ENCODE measurements at places on chromosomes 16 and 17.
A peak's percentile ranks its signal among the peaks of the same experiment; 100 is the strongest.

GRCh38 chr16:29141586-29142324 is 156.9 kb downstream of the LAT start:
- no peak for DNase-seq

GRCh38 chr17:39197380-39198185 is at the start of gene CACNB1:
CACNB1 (minus strand) TSS chr17:39197669; CDS start chr17:39197495, 174 bp downstream.
- peak; percentile 17 for DNase-seq

DNA sequence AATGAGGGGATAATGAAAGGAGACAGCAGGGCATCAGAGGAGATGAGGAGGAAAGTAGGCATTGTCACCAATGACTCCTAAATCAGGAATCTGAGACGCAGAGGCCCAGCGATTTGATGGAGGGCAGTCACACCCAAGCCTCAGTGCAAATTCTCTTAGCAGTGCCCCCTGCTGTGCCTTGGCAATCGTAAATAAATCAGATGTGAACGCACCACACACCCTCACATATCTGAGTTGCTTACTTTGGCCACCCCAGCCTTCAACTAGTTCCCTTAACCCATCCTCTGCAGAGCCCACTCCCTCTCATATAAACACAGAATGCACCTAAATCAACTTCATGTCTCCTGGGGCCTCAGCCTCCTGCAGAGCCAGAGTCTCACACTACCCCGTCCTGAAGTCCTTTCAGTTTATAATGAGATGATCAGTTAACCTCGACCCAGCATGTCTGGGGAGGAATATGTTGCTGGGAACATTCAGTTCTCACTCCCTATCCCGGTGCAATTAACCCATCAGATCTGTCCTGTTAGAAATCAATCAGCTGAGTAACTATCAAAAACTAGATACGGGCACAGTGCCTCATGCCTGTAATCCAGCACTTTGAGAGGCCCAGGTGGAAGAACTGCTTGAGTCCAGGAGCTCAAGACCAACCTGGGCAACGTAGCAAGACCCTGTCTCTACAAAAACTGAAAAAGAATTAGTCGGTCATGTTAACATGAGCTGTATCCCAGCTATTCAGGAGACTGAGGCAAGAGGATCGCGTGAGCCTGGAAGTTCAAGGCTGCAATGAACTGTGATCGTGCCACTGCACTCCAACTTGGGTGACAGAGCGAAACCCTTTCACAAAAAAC is 78.4 kb downstream of the SLC39A11 start:
- no peak for DNase-seq

DNA sequence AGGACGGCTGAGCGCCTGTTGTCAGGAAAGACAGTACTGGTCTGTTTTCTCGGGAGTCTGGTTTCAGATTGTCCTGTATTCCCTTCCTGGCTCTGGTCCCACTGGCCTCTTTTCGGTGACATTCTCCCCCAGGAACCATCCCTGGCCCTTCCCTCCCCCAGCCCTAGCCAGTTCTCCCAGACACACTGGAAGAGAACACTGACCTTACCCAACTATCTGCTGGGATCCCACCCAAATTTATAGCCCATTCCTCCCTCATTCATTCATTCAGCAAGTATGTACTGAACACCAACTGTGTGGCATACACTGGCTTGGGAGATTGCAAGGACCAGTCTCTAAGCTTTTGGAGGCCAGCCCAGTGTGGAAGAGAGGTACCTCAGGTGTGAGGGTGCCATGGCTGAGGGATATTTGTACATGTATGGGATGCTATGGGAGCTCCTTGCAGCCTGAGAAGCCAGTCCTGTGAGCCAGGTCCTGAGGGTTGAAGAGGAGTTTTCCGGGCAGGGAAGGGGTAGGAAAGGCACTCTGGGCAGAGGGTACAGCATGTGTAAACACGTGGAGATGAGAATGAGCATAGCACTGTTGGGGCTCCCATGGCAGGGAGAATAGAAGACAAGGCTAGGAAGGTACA is 5.2 kb downstream of the RND2 start:
- no peak for DNase-seq

GRCh38 chr17:58277802-58278595 is 2.7 kb downstream of the MPO start:
- DNase-seq = no peak

- DNase-seq = no peak
Observed at GRCh38 chr17:3543453-3543852, 14.2 kb downstream of the TRPV3 start.
